ENCODE measurements at places on chromosomes 12 and 14. TPM values are rescaled to one million over a fixed set of nuclear protein-coding genes. Genes with fewer than 3 reads are reported as not detected.

DNA sequence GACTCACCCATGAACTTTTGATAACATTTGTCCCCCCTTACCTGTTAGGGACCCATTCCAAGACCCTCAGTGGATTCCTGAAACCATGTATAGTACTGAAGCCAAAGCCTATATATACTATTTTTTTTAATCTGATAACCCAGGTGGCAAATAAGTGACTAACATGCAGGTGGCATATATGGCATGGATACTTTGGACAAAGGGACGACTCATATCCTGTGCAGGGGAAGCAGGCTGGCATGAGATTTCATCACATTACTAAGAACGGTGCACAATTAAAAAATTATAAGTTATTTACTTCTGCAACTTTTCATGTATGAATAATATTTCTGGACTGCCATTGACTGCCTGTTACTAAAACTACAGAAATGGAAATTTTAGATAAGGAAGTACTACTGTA is 880.1 kb upstream of the FBXO33 start:
- DNase-seq, result no peak

GRCh38 chr14:32627545-32628298 is 298.6 kb downstream of the AKAP6 start:
- DNase-seq, result no peak

DNA sequence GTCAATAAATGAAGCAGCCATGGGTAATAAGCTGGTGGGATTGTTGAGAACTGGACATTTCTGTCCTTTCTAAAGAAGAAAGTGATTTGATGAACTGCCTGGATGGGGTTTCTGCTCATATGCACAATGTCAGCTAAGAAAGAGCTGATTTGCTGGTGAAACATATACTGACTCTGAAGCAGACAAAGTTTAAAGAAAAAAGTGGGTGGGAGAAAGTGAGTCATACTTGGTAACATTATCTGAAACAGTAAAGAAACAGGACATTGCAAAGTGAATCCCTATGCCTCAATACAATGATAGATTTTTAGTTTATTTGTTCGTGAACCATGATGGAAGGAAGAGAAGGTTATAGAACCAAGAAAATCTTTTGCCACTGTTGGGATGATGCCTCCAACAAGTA is 95.6 kb upstream of the DNM1L start:
- no peak for DNase-seq

GRCh38 chr12:116568203-116568602 is 9.0 kb downstream of the MAP1LC3B2 start:
- DNase-seq, result no peak

GRCh38 chr12:107302649-107303341 is 209.4 kb upstream of the CRY1 start:
- no peak for DNase-seq

GRCh38 chr14:28744126-28744525 is 22.5 kb upstream of the FOXG1 start:
- DNase-seq, result no peak

DNA sequence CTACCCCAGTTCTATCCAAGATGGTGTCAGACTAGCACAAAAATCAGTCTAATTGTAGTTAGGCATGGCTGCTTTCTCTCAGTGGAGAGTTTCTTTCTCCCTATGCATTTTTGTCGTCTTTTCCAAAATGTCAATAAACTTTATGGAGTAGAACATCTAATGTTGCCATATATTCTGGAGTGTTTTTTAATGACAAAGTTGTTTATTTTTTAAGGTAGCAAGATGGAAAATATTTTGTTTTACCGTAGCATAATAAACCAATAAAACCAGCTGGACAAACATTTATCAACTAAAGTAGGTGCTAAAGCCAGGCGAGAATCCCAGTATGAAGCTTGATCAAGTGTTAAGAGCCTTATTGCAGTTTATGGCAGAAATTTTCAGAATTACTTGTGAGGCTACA is 146.3 kb downstream of the TMTC2 start:
- DNase-seq, result no peak

DNA sequence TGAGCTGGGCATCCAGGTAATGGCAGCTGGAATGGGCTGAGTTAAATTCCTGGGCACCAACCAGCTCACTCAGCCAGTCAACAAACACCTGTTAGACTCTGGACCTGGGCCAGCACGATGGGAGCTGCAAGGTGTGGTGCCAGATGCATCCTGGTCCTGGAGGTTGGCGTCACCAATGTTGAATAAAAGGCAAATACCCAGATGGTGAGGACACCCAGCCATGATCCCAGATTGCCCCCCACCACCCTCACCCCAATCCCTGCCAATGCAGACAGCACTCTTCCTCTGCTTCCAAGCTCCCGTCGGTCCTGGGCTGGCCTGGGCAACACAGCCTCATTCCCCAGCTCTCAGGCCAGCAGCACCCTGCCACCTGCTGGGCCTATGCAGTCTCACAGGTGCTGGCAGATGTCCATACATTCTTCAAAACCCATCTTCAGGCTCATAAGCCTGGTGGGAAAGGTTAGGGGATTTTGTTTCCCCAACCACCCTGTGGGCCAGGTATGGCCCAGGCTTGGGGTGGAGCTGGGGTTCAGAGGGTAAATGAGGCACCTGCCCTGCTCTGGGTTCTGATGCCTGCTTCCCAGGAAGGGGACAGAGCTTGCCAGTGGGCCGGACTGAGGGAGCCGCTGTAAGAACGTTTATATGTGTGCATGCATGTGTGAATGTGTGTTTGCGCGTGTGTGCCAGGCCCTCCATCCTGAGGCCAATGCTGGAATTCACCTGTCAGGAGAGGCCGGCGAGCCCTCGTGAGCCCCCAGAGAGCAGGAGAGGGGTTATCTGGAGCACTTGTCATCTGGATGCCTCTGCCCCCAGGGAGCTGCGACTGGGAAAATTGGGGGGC is 58.0 kb downstream of the LGMN start:
- DNase-seq, result no peak

DNA sequence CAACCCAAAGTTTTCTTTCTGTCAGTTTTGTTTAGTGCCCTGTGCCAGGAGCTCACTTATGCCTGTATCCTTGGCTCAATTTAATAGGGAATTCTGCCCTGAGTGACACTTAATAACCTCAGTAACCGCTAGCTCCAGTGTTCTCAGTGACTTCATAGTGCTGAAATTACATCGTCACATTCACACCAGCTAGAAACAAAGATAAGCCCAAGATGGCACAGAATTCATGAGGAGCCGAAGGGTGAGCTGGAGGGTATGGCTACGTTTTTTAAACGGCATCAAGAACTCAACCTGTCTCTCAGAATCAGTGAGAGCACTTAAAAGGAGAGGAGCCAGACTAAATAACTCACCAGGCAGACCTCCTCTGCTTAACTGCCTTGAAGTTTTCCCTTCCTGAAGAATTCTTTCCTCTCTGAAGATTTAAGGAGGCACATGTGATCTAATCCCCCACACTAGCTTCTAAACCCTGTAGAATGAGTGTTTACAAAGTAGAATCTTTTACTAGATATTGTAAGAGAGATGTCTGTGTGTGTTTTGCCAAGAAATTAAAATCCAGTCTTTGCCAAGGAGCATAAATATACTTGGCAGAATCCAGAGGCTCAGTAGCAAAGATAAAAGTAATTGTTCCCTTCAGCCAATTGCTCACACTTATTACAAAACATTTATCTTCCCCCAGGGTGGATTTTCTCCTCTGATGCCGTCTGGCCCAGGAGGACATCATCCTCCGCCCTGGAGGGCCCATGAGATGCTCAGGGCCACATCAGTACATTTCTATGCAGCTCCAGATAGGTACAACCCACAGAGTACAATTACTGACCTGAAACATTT is 37.3 kb downstream of the PTGER2 start:
- DNase-seq, result no peak

GRCh38 chr12:64256166-64256800 is 34.2 kb upstream of the KICS2 start:
- no peak for DNase-seq

GRCh38 chr12:51949342-51950030 is 2.0 kb upstream of the ACVR1B start:
- DNase-seq, result peak; percentile 68

- DNase-seq, result no peak
Observed at GRCh38 chr12:121170611-121171260, 38.1 kb downstream of the P2RX7 start.

DNA sequence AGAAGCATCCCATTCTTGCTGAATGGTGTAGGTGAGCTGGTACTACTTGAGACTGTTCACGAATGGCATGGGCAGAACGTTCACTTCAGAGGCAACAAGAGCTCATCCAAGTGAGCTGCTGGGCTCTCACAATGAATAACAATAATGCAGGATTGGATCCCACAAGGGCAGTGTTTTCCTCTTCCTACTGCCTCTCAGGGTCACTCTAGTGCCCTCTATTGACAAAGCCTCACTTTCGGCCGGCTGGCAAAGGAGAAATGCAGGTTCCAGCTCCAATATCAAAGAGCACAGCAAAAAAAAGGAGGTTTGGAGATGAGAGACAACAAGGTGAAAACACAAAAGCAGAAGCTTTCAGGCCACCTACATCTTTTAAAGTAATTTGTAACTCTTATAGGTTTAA is 74.6 kb upstream of the MYF6 start:
- no peak for DNase-seq

- DNase-seq, result no peak
Observed at GRCh38 chr14:56815745-56816144, 5.5 kb upstream of the OTX2 start.

DNA sequence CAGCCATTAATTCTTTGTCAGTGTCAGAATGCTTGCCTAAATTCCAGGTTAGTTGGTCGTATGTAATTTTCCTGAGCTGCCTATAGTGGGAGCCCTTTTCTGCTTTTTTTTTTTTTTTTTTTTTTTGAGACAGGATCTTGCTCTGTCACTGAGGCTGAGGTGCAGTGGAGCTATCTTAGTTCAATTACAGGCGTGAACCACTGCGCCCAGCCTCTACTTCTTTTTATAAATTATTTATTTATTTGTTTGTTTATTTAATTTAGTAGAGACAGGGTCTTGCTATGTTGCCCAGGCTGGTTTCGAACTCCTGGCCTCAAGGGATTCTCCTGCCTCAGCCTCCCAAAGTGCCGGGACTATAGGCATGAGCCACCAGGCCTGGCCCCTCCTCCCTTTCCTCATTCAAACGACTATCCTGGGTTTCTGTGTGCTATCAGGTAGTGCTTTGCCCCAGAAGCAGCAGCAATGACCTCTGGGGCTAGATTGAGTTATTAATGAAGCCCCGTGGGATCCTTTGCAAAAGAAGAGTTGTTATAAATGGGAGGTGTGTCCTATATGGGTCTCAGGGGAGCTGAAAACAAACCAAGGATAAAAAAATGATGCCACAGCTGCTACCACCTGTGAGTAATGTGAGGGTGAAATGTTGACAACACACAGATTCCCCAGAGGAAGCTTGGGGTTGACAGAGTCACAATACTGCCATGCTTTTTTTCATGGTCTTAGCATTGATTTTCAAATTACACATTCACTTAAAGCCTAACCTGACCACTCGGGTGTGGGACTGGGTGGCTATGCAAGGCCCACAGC is 34.6 kb upstream of the NFKBIA start:
- DNase-seq, result no peak

GRCh38 chr12:65999564-66000280 is 130.8 kb downstream of the LLPH start:
- DNase-seq, result no peak

DNA sequence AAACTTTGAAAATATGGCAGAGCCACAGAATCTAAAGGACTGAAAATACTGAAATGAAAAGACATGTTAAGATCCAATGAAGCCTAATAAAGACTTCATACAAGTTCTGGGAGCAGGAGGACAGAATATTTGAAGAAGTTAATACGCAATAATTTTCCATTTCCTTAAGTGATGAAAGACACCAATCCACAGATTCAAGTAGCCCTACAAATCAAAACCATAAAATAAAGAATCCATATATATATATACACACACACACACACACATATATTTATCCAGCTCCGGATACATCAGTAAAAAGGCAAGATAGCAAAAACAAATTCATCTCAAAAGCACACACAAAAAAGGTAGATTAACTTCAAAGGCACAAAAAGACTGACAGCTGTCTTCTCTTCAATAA is 5.7 kb downstream of the NAP1L1 start:
- no peak for DNase-seq

DNA sequence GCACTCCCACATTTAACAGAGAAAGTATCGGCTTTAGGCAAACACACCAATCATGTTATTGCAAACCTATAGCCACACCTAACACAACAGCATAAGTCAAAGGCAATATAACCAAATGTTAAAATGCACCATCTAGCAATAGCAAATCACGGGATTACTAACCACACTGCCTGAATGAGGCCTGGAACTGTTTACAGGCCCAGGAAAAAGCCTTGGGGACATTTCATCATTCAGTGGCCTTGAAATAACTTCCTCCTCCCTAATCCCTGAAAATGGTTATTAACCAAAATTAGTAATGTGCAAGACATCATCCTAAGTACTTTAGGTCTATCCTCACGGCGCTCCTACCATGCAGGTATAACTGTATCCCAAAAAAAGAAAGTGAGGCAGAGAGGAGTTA is 2.3 kb downstream of the GALC start:
- DNase-seq, result no peak

- no peak for DNase-seq
Observed at GRCh38 chr12:111788178-111788654, 21.5 kb downstream of the ALDH2 start.

DNA sequence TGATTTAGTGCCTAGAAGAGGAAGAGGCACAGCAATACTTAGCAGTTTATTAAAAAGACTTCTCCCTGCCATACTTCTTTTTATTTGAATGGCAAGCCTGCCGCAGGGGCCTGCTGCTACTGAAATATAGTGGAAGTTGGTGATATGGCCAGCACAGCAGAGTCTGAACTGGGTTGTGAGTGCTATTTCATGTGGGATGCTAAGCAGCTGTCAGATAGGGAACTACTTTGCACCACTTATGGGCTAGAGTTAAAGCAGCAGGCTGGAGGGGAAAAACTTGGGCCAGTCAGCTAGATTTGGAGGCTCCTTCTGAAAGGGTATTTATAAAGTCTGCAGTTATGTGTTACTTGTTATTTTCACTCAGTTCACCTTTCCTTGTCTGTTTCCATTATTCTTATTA is 299.0 kb upstream of the E2F7 start:
- DNase-seq, result no peak

- no peak for DNase-seq
Observed at GRCh38 chr12:29655861-29656260, 127.9 kb downstream of the TMTC1 start.

- no peak for DNase-seq
Observed at GRCh38 chr12:71548893-71549292, 109.3 kb downstream of the LGR5 start.

DBX2 gene
- 1.0 TPM for total RNA-seq

BTG1 gene
- total RNA-seq, result 165 TPM

GSC gene
- 1.1 TPM for total RNA-seq

ALDH6A1 gene
- 12.7 TPM for total RNA-seq

ATXN7L3B gene
- 22.3 TPM for total RNA-seq

OR4K17 gene
- not detected for total RNA-seq

MFAP5 gene
- 35.8 TPM for total RNA-seq

All from lower leg skin (tissue), 4 donors.